GM23248 (cell line): ENCODE measurements at places on chromosomes 1 and 21. TPM values are rescaled to one million over a fixed set of nuclear protein-coding genes. Genes with fewer than 3 reads are reported as not detected.
A peak's percentile ranks its signal among the peaks of the same experiment; 100 is the strongest.

Gene C8A
- not detected in 2 replicates for total RNA-seq

- H3K4me1 ChIP-seq: no peaks in the 10 kb centered on the region
- no peaks in the 10 kb centered on the region for H3K36me3 ChIP-seq
- no peak overlapping the region for H3K27ac ChIP-seq
- DNase-seq: peak; percentile 66
- H3K27me3 ChIP-seq: no peaks in the 10 kb centered on the region
- no peak overlapping the region for H3K4me3 ChIP-seq
Observed at GRCh38 chr1:85884372-85885035, 176.3 kb upstream of the ZNHIT6 start.

- no peaks in the 10 kb centered on the region for H3K4me1 ChIP-seq
- H3K27me3 ChIP-seq: no peaks in the 10 kb centered on the region
- no peak overlapping the region for H3K27ac ChIP-seq
Observed at GRCh38 chr1:40404670-40405462, 31.3 kb downstream of the SMAP2 start.

Gene IQGAP3
- total RNA-seq: 12.5 and 14.7 TPM in 2 replicates

Gene CLDN8
- total RNA-seq: not detected in 2 replicates

GRCh38 chr1:35085421-35085820 is 6.2 kb downstream of the ZMYM1 start:
- no peak overlapping the region for H3K27ac ChIP-seq
- peak; percentile 9 for DNase-seq

Gene TSPEAR
- total RNA-seq: not detected in 2 replicates

DNA sequence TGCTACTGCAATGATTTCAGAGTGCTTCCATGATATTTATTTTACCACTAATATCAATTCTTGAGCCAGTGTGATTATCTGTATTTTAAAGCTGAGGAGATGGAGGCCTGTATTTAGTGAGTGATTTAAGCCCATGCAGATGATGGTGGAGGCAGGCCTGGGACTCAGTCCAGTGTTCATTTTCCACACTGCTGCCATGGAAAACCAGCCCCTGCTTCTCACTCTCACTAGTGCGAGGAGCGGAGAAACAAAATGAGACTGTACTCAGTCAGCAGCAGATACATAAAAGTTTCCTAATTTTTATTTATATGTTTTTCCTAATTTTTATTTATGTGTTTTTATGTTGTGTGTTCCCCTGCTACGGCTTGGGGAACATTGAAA is 32.8 kb downstream of the LRRC8B start:
- no peaks in the 10 kb centered on the region for H3K27me3 ChIP-seq
- DNase-seq: no peak
- no peak overlapping the region for H3K4me3 ChIP-seq

DNA sequence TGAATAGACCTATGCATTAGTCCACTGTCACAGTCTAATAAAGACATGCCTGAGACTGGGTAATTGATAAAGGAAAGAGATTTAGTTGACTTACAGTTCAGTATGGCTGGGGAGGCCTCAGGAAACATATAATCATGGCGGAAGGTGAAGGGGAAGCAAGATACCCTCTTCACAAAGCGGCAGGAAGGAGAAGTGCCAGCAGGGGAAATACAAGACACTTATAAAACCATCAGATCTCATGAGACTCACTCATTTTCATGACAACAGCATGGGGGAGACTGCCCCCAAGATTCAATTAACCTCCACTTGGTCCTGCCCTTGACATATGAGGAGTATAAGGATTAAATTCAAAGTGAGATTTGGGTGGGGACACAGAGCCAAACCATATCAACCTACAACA is 59.4 kb downstream of the CAPN9 start:
- DNase-seq: no peak
- no peaks in the 10 kb centered on the region for H3K27me3 ChIP-seq
- H3K27ac ChIP-seq: no peak overlapping the region
- no peaks in the 10 kb centered on the region for H3K4me1 ChIP-seq
- H3K4me3 ChIP-seq: no peak overlapping the region
- H3K36me3 ChIP-seq: no peaks in the 10 kb centered on the region

Gene EPRS1
- 141 and 151 TPM in 2 replicates for total RNA-seq

DNA sequence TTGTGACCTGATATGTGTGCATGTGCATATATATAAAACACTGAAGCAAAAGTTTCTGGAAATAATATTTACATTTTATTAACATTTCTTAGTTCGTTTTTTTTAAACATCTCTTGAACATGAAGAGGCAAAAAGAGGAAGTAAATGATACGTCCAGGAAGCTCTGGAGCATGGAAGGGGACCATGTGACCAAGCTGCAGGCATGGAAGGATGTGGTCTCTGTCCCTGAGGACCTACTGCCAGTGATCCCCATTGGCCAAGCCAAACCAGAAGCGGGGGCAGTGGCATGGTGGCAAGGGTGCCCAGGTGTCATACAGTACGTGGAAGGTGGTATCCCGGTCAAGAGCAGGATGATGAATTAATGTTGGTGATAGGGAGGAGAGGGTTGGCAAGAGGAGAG is 268.3 kb upstream of the PROX1 start:
- H3K27ac ChIP-seq: no peak overlapping the region
- no peak for DNase-seq
- no peak overlapping the region for H3K4me3 ChIP-seq
- no peaks in the 10 kb centered on the region for H3K4me1 ChIP-seq
- no peaks in the 10 kb centered on the region for H3K27me3 ChIP-seq
- H3K36me3 ChIP-seq: no peaks in the 10 kb centered on the region

GRCh38 chr1:213457186-213457585 is 406.1 kb downstream of the RPS6KC1 start:
- no peak overlapping the region for H3K4me3 ChIP-seq
- H3K36me3 ChIP-seq: no peaks in the 10 kb centered on the region
- 0 out of 2 replicates have a peak, but pooled peaks cover 4% of the 10 kb centered on the region for H3K4me1 ChIP-seq

- H3K27me3 ChIP-seq: no peaks in the 10 kb centered on the region
- H3K27ac ChIP-seq: no peak overlapping the region
- no peak overlapping the region for H3K4me3 ChIP-seq
- no peaks in the 10 kb centered on the region for H3K36me3 ChIP-seq
- no peak for DNase-seq
Observed at GRCh38 chr1:20584890-20585289, 4.0 kb upstream of the CDA start.

GRCh38 chr1:172473302-172473701 is 29.4 kb upstream of the PIGC start:
- no peaks in the 10 kb centered on the region for H3K36me3 ChIP-seq
- H3K27ac ChIP-seq: no peak overlapping the region
- H3K27me3 ChIP-seq: no peaks in the 10 kb centered on the region
- H3K4me3 ChIP-seq: no peak overlapping the region
- no peaks in the 10 kb centered on the region for H3K4me1 ChIP-seq

- no peaks in the 10 kb centered on the region for H3K27me3 ChIP-seq
- no peak for DNase-seq
- no peaks in the 10 kb centered on the region for H3K36me3 ChIP-seq
- H3K4me1 ChIP-seq: peaks cover 10% of the 10 kb centered on the region
Observed at GRCh38 chr21:27407271-27407670, 440.4 kb upstream of the ADAMTS5 start.

Gene ANGPTL1
- 3.5 and 4.7 TPM in 2 replicates for total RNA-seq

Gene RIIAD1
- not detected in 2 replicates for total RNA-seq

Gene PADI1
- total RNA-seq: under 0.01 TPM in 1 of 2 replicates, not detected in the other

- H3K27ac ChIP-seq: no peak overlapping the region
- H3K27me3 ChIP-seq: no peaks in the 10 kb centered on the region
Observed at GRCh38 chr1:181169281-181169865, 80.9 kb downstream of the IER5 start.
